ENCODE measurements at places on chromosomes 7 and 10.

GRCh38 chr10:63247771-63248170 lies 114.6 kb downstream of the NRBF2 start:
- no peak for DNase-seq

GRCh38 chr10:111151595-111152307 lies 74.9 kb downstream of the ADRA2A start:
- no peak for DNase-seq

DNA sequence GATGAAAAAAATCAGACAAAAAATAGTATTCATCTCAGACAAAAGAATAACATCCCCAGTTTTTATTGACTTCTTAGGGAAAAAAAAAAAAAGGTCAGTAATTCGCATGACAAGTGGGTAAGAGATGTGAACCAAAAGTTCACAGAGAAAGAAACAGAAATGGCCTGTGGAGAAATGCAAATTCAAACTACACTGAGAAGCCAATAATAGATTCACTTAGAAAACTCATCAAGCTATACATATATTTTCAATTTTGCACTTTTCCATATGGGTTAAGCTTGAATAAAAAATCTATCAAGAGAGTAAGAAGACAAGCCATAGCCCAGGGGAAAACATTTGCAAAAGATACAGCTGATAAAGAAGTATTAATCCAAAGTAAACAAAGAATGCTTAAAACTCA lies 28.0 kb downstream of the HERC4 start:
- no peak for DNase-seq

- DNase-seq = no peak
Observed at GRCh38 chr10:107829161-107829560, 664.7 kb upstream of the SORCS1 start.

GRCh38 chr7:41873741-41874140 lies 170.9 kb upstream of the INHBA start:
- DNase-seq = no peak

DNA sequence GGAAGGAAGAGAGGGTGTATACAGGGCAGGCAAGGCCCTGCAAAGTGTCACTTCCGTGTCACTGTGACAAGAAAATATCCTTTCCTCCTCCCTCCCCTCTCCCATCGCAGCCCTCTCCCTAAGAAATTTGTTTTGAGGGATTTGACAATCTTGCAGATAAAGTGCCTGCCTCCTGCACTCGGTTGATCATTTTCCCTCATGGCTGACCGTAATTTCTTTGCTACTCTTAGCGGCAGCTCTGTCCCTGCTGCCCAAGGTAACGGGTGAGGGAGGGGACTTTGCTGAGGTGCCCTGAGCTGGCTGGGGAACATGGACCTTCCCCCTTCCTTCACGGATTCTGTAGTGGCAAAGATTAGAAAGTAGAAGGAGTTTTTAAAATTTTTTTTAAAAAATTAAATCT lies 179.1 kb downstream of the TCF7L2 start:
- DNase-seq = no peak

Measured in natural killer cell treated with Interleukin-12 subunit alpha and Interleukin-12 subunit beta and Interleukin-15 and Interleukin-18, amount 100 ng/mL, for 72 hours (primary cell).